ENCODE measurements at places on chromosomes 3 and 15. TPM values are rescaled to one million over a fixed set of nuclear protein-coding genes. Genes with fewer than 3 reads are reported as not detected.

Gene FGD5
- polyA plus RNA-seq, result 0.09 TPM

Gene LYZL4
- polyA plus RNA-seq, result not detected

Gene NPTN
- 809 TPM for polyA plus RNA-seq

Gene GOLGA8J
- not detected for polyA plus RNA-seq

Gene TYRO3
- polyA plus RNA-seq, result 2.9 TPM

Gene EAF2
- 36.4 TPM for polyA plus RNA-seq

Gene KLF15
- 0.94 TPM for polyA plus RNA-seq

Gene CCRL2
- not detected for polyA plus RNA-seq

All from Purkinje cell (primary cell).